GM12865 (cell line): ENCODE measurements at places on chromosomes 1 and 21.
A peak's percentile ranks its signal among the peaks of the same experiment; 100 is the strongest.

DNA sequence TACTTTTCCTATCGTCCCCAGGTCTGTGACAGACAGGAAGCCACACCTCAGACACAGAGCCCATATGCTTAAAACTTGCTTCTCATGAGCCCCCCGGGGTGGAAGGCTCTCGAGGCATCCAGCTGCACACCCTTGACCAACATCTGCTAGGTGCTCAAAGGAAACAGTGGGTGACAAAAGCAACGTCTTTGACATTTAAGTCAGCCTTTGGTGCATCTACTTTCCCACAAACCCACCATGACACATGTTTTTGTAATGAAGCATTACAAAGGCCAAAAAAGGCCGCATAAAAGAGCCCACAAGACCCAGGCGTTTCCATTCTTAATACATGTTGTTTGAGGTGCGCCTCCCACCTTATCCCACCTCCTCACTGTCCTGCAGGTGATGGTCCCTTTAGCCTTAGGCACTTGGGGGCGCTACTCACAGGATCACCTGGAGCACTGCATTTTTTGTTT, 11.8 kb upstream of the FASLG start:
- peak; percentile 21 for DNase-seq

GRCh38 chr21:37207441-37208009, 59.6 kb downstream of the VPS26C start:
- peak; percentile 91 for DNase-seq

DNA sequence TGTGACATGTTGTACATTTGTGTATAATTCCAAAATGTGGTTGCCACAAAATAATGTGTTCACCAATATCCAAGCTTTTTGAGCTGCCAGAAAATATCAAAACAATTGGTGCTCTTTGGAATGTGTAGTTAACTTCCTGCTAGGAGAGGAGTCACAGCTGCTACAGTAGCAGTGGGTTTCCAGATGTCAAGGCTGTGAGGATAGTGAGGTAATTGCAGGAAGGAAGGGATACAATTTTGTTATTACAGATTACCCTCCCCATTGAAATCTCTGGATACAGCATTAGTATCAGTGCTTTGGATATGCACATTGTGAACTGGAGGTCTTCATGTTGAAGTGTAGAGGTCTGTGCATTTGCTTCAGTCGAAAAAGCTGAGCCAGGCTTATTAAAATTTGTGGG, 253.2 kb downstream of the PTPRC start:
- no peak for DNase-seq

- DNase-seq: no peak
Measured at GRCh38 chr21:31184459-31184858, 146.2 kb upstream of the KRTAP19-8 start.

DNA sequence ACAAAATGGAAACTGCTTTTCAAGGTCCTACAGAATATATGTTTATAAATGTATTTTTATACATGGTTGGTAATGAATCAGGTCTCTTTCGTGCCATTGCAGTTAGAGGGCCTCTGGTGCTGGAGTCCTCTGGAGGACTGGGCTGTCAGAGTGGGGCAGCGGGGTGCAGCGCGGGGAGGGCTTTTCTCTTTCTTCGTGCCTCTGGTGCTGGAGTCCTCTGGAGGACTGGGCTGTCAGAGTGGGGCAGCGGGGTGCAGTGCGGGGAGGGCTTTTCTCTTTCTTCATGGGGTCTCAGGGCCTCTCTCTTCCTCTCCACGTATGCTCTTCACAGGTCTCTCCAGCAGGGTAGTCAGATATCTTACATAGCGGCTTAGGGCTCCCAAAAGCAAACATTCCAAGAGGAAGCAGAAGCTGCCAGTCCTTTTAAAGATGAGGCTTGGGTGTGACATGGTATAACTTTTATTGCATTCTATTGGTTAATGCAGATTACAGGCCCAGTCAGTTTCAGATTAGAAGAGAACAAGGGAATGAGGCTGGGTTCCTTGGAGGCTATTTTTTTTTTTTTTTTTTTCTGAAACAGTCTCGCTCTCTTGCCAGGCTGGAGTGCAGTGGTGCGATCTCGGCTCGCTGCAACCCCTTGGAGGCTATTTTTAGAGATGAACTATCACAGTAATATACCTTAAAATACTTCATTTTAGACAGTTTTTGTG, 13.1 kb downstream of the SDCCAG8 start:
- DNase-seq: no peak

- DNase-seq: no peak
Measured at GRCh38 chr1:21492356-21492625, 16.9 kb upstream of the ALPL start.

DNA sequence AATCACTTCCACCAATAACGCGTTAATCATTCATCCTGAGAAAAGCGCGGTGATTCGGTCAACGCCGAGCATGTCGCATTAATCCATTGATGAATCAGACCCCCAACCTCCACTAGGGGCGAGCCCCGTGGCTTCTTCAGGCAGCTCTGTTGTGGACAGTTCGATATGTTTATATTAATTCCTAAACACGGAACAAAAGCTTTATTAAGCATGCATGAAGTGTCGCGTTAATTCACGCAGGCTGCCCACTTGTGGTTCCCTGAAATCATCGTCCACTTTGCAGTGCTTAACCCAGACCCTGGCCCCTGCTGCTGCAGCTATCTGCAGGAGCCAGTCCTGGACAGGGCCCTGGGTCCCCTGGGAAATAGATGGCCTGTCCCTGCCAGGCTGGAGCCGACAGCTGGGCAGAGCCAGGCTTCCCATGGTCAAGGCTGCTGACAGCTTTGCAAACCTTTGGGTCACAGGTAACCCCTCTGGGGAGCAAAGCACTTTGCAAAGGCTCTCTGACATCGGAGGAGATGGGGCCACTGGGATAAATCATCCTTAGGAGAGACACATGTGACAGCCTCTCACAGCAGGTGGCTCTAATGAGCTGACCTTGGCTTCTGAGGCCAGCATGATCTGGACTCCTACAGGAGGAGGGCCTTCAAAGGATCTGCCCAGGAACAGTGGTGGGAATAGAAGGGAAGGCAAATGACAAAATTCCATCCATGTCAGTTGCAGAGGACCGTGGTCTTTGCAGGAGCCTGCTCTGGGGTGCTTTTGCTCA, 137.0 kb upstream of the AJAP1 start:
- no peak for DNase-seq

DNA sequence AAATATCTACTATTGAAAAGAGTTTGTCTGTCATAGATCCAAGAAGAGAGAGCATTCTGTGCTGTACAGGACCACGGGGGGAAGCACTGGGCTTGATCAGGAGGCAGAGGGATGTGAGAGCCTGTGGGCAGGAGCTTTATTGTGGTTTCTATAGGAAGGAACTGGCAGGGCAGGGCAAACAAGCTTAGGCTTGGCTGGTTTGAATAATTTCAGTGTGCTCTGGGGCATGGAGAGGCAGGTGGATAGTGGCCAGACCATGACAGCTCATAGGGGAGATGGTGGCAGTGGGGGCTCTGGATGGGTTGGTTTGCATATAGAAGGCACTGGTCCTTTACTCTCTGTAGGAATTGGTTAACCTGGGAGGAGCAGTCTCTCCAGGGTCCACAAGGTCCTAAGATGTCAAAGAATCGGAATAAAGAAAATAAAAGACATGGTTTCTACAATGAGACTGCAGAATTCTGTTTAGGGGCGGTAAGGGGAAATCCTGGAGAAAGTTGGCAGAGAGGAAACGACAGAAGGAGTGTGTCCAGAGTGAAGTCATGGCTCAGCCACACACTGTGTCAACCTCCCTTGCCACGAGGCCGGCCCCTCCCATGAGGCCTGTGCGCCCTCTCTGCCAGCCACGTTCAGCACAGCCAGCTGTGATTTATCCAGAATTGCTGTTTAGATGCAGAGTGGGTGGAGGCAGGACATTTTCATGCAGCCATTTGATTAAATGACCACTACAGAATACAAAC, 81.7 kb upstream of the PGBD5 start:
- no peak for DNase-seq

DNA sequence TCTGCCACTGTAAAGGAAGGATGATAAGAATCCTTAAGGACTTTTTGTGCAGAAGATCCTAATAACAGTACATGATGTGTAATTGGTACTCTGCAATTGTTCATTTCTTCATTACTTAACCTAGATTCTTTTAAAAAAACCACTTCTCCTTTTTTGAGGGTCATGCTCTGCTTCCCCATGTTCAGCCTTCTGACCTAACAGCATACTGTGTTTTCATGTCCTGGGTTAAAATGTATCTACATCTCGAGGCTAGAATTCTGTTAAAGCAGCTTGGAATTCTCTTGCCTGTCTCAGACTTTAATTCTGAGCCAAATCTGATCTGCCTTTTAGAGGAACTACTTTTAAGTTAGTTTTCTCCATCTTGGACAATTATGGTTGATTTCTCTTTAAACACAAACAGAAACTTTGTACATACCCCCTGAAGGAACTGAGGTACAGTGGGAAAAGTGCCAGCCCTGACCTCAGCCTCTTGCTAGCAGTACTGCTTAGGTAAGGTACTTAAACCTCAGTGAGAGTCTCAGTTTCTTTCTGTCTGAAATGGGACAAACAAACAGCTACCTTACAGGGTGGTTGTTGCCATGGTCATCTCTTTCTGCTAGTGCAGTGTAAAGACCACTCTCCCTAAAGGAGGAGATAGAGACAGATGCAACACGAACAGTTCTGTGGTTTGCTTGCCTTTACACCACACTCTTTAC, 103.2 kb upstream of the DYNLT5 start:
- DNase-seq: peak; percentile 91

DNA sequence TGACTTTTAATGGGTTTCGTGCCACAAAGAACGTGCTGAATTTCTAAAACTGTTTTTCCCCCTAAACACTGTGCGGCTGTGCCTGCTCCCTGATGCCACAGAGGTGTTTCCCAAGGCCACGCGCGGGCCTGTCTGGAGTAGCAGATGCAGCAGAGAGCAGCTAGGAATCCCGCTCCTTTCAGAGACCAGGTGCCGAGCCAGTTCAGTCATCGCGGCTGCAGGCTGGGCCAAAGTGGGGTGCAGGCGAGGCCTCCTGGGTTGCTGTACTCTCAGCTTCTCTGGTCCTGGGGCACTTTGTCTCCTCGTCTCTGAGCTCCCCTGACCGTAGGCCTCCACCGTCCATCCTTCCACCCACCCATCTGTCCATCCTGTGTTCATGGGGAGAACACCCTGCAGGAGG, 17.4 kb upstream of the DIP2A start:
- no peak for DNase-seq

GRCh38 chr1:24154215-24154614, 11.3 kb upstream of the IL22RA1 start:
- DNase-seq: no peak

GRCh38 chr1:29344336-29344735, 108.0 kb downstream of the PTPRU start:
- no peak for DNase-seq

DNA sequence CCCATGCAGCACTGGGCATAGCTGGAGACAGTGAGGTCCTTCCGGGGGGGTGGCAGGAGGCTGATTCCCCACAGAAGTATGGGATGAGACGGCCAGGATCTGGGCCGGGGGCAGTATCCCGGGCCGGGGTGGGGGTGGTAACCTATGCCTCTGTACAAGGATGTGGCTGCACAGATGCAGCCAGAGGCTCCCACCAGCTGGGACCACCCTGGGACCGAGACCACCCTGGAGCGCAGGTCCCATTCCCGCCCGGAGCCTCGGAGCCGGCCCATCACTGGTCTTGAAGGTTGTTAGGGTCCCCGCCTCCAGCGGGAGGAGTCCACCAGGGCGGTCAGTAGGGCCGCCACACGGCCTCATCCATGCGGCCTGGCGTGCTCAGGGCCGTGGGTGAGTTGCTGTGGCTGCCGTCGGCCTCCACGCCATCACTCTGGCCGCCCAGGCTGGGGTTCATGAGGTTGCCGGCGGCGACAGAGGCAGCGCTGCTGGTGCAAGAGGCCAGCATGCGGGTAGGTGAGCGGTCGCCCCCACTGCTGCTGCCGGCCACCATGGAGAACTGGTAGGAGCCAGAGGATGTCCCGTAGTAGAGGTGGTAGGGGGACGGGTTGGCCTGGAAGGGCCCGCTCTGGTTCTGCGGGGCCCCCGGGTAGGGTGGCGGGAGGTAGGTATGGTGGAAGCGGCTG, 28.1 kb downstream of the RUNX3 start:
- DNase-seq: peak; percentile 21

DNA sequence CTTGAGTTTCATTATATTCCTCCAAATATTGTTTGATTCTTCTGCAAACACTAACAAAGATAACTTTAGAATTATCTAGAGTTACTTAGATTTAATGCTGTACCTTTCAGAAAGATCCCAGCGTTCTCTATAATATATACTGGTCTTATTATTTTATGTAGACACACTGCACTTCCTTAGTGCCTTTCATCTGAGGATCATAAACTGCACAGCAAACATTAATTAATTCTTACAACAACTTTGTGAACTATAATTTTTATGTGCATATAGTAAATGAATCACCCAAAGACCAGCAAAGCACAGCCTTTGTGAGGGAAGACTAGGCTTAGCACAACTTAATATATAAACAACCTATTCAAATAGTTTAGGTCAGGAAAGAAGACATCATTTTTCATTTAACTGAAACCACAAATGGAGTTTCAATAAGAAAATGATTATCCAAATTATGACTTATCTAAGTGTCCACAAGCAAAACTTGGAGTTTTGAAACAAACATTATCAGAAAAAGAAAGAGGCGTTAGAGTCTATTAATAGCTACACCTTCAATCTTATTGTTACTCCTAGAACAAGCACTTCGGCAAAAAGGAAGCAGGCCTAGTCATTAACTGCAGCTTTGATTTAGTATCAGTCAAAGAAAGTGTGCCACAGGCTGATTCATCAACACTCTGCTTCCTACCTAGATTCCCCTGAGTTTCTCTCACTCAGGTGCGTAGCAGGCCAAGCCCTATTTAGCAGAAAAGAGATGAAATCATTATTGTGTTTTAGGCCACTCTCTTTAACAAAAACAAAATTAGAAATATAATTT, 22.5 kb upstream of the RC3H1 start:
- DNase-seq: no peak

DNA sequence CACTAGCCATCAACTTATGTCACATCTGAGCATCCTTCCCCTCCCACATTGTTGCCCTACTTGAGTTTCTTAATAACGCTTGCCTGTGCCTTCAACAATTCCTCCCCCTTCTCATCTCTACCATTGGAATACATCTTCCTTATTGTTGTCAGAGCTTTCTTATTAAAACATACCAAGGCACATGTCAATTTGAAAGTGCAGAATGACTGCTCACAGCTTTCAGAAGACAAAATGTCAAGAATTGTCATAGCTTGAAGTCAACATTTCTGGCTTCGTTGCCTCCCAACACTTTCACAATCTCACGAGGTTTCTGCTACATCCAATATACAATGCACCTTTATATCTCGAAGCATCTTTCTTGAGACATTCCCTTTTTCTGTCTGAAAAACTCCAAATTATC, 279.9 kb downstream of the LRRC7 start:
- DNase-seq: no peak

DNA sequence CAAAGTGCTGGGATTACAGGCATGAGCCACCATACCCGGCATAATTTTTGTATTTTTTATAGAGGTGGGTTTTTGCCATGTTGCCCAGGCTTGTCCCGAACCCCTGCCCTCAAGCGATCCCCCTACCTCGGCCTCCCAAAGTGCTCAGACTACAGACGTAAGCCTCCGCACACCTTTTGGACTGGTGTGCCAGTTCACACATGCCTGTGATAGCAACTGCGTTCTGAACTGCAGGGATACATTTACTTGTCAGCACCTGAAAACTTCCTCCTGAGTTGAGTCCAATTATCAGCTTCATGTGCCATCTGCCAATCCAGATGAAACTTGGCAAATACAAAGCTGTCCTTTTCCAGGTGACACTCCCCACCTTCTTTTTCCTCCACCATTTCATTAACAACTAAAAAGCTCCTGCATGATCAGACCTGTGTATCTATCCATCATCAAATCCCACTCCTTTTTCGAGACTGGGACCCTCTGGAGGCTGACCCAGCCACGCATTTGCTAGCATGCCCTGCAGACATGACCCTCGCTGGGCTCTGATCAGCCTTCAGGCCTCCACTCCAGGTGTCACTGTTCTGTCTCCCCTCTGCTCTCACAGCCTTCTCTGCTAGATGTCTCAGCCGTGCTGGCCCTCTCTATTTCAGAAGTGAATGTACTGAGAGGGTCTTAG, 2.1 kb upstream of the DEGS1 start:
- DNase-seq: no peak
